CD4-positive, alpha-beta T cell treated with Interleukin-15 for 1 hour (primary cell): ENCODE measurements at places on chromosomes 13 and 19.

DNA sequence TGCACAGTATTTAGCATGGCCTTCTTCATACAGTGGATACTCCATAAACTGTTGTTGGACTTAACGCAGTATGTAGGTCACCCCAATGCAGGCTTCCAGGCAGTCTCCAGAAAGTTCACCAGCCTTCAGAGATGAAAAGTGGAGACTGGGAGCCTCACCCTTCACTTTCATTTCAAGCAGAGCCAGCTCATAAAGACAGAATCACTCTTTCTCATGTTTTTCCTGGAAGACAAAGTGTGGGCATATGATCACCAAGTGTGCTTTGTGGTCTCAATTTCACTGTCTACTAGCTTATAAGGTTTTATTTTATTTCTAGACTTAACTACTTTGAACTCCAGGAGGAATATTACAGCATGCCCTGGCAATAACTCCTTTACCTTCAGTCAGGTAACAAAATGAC lies 26.3 kb upstream of the TNFSF11 start:
- no peak for DNase-seq

DNA sequence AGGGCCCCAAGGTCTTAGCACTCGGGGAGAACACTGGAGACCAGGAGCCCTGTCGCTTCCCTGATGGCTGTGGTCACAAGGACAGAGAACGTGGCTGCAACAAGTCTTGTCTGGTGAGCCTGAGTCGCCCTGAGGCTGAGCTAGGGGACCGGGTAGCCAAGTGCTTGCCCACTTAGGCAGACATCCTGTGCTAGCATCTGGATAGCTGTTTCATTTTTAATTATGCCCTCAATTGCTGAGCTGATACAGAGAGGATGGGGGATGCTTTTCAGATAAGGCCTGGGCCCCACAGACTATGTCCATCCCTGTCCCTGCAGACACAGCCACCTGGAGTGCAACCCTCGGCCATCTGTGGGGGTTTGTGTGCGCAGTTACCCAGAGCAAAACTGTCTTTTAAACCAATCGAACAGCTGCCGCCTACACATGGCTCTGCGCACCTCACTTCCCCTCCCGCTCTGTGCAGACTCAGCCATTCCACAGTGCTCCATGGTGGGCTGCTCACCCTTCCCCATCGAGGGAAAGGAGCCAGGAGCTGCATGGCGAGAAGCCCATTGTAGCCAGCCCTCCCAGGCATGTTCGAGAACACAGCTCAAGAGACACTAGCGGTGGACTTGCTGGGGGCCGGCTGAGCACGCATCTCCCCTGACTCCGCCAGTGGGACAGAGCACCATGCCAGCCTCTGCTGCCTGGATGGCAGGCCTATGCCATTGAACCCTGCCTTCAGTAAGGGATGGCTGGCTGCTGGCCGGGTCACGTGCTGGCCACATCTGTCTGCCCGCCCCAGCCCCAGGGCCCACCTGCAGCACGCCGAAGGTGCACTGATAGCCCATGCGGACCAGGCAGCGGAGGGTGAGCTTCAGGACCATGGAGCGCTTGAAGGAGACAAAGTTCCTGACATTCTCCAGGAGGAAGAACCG lies 19.4 kb upstream of the EIF3G start:
- DNase-seq: no peak

DNA sequence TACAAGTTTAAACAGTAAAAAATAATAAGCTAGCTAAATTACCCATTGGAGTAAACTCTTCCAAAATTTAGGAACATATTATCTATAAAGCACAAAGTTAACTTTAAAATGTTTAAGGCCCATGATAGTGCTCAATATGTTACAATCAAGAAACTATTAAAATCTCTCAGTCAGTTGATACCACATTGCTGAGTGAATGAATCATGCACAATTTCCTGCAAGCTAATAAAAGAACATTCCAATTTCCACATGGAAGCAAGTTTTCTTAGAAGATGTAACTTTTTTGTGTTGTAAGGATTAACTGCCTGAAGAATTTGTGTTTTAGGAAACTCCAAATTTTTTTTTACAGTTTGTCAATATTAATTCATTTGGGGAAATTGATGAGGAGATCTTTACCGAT lies 666.6 kb downstream of the SLITRK1 start:
- DNase-seq: no peak

- DNase-seq: no peak
These were observed 45.0 kb upstream of the FAM124A start for GRCh38 chr13:51177188-51177587.

GRCh38 chr13:22369840-22370239 lies 699.0 kb downstream of the FGF9 start:
- no peak for DNase-seq

DNA sequence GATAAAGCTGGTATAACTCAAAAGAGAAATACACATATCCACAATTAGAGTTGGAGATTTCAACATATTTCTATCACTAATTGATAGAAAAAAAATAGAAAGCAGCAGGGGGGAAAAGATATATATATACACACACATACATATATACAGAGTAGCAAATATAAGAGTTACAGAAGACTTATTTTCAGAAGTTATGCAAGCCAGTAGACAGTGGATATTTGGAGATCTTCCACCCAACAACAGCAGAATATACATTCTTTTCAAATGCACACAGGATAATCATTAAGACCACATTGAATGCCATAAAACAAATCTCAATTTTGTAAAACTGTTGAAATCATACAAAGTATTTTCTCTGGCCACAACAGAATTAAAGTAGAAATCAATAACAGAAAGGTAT lies 192.8 kb downstream of the LACC1 start:
- no peak for DNase-seq

- DNase-seq: no peak
These were observed 46.3 kb downstream of the DACH1 start for GRCh38 chr13:71820699-71821098.

- no peak for DNase-seq
These were observed at the start of gene IGFL3 for GRCh38 chr19:46124638-46125115. Gene IGFL3 (minus strand): TSS chr19:46124688. CDS start chr19:46124649, 39 bp downstream.

DNA sequence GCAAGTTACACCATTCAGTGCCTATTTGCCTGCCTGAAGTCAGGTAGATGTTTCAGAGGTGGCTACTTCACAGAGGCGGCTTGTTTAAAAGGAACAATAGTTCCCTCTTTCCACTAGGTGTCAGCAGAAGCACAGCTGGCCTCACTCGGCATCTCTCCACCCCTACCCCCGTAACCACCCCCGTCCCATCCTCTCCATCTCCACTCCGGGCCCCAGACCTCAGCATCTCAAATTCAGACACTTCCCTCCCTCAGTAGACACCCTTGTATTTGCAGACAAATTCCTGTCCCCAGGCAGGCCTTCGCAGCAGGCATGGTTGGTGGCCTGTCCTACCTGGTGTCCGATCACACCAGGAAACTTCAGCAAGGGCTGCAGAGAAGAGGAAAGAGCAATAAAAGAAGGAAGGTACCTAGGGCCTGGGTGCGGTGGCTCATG lies 9.1 kb upstream of the DPP9 start:
- peak; percentile 67 for DNase-seq

GRCh38 chr19:18456974-18457373 lies 19.0 kb upstream of the ISYNA1 start:
- no peak for DNase-seq

DNA sequence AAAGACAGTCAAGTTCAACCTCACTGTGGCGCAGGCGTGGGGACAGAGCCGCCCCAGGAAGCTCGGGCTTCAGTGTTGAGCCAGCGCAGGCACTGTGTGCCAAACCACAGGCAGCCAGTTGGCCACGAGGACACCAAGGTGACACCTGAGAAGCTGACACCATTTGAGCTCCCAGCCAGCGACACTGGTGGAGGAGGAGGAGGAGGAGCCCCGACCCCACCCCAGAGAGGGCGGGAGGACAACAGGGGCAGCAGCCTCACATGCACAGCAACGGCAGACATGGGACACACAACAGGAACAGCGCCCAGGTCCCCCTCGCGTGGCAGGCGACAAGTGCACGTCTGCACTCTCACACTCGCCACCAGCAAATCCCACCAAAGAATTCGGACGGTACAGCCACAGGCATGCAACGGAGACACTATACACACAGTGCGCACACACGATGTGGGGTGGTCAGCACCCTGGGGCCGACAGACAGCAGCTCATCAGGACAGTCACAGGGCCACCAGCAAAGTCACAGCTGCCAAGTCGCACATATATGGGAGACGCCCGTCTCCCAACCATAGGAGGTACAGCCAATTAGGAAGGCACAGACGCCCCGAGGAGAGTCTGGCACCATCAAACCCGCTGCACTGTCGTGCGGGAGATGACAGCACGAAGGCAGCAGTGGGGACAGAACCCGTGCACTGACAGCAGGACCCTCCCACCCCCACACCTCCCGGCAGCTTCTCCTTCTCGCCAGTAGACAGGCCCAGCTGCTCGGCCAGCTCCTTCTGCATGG lies 3.4 kb downstream of the EIF3G start:
- no peak for DNase-seq
